Activated T-cell treated with anti-CD3 and anti-CD28 coated beads, Interleukin-2, amount 50 U/mL, for 24 hours (primary cell): ENCODE measurements at places on chromosomes 1 and 21.

- no peak overlapping the region for H3K27ac ChIP-seq
- DNase-seq = no peak
- peaks cover 50% of the 10 kb centered on the region for H3K27me3 ChIP-seq
- no peaks in the 10 kb centered on the region for H3K4me1 ChIP-seq
- H3K4me3 ChIP-seq = no peak overlapping the region
Observed at GRCh38 chr1:156413391-156414246, 44.6 kb downstream of the RHBG start.

GRCh38 chr1:11470912-11471311, 8.0 kb upstream of the DISP3 start:
- DNase-seq = no peak
- H3K36me3 ChIP-seq = no peaks in the 10 kb centered on the region
- H3K27ac ChIP-seq = no peak overlapping the region
- H3K4me3 ChIP-seq = no peak overlapping the region
- H3K27me3 ChIP-seq = peaks cover 13% of the 10 kb centered on the region

- no peak overlapping the region for H3K4me3 ChIP-seq
- no peak overlapping the region for H3K27ac ChIP-seq
- no peaks in the 10 kb centered on the region for H3K4me1 ChIP-seq
- peaks cover 22% of the 10 kb centered on the region for H3K36me3 ChIP-seq
- no peaks in the 10 kb centered on the region for H3K27me3 ChIP-seq
- no peak for DNase-seq
Observed at GRCh38 chr1:63486629-63487028, 36.4 kb downstream of the ITGB3BP start.

DNA sequence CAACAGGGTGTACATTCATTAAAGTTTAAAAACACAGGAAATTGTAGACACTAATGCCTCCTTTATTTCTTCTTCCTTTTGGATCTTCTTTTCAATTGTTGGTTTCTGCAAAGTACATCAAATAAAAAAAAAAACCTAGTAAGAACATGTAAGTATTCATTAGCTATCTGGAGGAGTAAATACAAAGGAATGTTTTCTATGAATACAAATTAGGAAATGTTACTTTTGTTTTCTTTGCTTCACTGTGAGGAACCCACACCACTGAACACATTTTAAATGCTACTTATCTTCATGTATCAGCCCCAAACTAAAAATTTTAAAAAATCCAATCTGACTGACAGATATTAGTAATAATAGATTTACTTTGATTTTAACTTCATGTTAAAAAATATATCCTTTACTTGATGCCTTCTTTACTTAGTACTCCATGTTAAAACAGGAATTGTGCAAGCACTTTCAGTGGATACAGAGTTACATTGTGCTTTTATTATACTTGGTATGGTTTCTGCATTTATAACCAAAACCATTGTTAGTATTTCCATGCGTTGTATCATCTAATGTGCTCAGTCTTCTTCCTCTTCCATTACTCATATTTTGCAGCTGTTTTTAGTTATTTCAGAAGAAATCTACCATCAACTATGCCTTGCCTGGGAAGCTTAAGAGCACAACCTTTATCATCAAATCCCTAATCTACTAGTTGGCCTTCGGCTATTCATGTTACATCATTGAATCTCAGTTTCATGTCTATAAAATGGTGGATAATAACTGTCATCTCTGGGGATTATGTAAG, 236.9 kb upstream of the DPYD start:
- H3K4me3 ChIP-seq = no peak overlapping the region
- H3K4me1 ChIP-seq = no peaks in the 10 kb centered on the region
- H3K36me3 ChIP-seq = no peaks in the 10 kb centered on the region
- no peaks in the 10 kb centered on the region for H3K27me3 ChIP-seq
- DNase-seq = no peak

DNA sequence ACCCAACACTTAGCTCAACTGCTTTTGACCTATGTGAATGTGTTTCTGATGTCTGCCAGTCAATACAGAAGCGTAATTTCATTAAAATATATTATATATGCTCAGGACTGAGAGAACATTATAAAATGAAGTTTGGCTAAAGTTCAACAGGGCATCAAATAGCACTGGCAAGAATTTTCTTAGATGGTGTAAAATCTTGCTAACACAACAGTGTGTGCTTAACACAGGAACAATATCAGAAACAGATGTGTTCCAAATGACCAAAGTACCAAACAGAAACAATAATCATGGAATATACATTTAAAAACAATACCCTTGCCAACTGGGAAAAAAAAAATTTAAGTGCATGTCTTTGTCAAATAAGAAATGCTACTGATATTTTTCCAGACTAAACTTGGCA, 10.4 kb upstream of the LHX8 start:
- no peaks in the 10 kb centered on the region for H3K36me3 ChIP-seq
- no peak for DNase-seq
- no peak overlapping the region for H3K27ac ChIP-seq
- H3K4me1 ChIP-seq = no peaks in the 10 kb centered on the region

DNA sequence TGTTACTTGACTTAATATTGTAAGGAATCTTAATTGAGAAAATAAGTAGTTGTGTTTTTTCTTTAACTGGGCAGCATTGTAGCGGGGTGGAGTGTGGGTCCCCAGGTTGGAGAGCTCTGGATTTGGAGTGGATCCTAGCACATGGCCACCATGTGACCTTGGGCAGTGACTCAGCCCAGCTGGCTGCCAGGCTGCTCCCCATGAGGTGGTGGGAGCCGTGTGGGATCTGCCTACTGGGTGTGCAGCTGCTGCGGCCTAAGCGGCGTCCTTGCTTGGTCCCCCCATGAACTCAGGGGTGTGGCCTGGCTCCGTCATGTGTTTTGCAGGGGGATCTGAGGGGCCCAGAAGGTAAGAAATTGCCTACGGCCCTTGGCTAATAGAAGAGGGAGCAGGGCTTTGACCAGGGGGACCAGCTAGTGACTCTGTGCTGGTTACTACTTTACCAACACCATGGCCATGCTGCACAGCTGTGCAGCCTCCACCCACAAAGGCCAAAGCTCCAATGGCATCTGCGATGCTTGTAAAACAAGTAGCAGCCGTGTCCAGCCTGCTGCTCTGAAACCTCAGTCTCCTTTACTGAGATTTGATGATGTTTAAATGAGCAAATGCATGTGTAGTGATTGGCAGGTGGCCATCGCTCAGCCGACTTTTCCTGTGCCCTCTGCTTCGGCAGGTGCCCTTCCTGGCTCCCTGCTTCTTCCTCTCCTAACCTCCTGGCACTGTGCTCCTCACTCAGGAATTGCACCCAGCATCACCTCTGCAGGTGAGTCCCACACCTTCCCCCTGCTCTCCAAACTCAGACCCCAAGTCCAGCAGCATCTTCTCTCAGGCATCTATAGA, 68.3 kb downstream of the ADARB1 start:
- no peaks in the 10 kb centered on the region for H3K27me3 ChIP-seq
- H3K27ac ChIP-seq = no peak overlapping the region
- H3K4me1 ChIP-seq = peaks cover 12% of the 10 kb centered on the region
- no peak overlapping the region for H3K4me3 ChIP-seq

DNA sequence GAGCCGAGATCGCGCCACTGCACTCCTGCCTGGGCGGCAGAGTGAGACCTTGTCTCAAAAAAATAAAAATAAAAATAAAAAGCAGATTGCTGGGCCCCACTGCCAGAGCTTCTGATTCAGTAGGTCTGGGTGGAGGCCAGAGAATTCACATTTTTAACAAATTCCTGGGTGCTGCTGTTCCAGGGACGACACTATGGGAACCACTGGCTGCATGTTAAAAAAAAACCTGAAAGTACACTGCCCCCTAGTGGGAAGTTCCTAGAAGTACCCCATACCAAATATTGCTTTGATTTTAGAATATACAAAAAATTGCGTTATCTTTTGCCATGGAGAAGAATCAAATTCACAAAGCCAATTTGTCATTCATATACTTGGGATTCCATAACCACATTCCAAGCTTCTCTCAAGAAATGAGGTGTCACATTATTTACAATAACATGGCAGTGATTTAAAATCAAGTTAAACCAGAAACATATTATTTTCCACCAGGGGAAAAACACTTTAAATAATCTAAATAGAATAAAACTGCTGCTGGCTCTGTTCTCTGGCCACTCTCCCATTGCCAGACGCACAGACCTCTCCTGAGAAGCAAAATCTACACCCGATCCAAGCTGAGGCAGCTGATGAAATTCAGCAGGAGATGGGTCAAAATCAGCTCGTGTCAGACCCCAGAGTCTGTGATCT, 27.4 kb downstream of the SYF2 start:
- DNase-seq = peak; percentile 39
- no peaks in the 10 kb centered on the region for H3K4me1 ChIP-seq
- H3K4me3 ChIP-seq = no peak overlapping the region
- no peaks in the 10 kb centered on the region for H3K36me3 ChIP-seq

DNA sequence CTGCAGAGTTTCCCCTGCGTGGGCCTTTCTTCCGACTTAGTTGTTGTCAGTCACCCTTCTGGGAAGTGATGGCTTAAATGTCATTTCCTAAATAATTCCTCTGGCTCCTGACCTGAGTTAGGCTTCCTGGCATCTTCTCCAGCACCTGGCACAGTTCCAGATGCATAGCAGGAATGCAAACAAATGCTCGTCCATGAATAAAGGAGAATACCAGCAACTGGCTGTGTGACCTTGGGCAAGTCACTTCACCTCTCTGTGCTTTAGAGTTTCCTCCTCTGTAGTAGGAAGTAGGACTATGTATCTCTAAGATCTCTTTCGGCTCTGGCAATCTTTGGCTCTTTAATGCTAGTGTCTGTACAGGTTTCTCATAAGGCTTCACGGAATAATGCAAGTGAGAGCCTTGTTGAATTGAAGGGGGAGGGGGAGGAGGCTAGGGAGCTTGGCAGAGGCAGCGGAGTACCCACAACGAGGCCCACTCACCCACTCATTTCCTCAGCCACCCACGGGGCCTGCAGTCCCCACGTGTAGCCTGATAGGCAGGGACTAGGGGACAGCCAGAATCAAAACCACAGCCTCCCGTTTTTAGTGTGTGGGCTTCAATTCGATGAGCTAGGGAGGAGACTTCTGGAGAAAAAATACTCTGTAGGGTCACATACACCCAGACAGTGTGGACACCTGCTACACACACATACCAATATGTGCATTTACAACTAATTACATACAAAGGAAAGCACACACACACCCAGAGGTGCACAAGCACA, 48.1 kb downstream of the TENT5C start:
- H3K4me3 ChIP-seq = peak overlapping the region; percentile 53
- H3K36me3 ChIP-seq = no peaks in the 10 kb centered on the region
- peak overlapping the region; percentile 68 for H3K27ac ChIP-seq
- peaks cover 75% of the 10 kb centered on the region for H3K4me1 ChIP-seq

GRCh38 chr1:33119532-33120217, 38.7 kb downstream of the AZIN2 start:
- no peak overlapping the region for H3K27ac ChIP-seq
- no peaks in the 10 kb centered on the region for H3K4me1 ChIP-seq
- no peak for DNase-seq

DNA sequence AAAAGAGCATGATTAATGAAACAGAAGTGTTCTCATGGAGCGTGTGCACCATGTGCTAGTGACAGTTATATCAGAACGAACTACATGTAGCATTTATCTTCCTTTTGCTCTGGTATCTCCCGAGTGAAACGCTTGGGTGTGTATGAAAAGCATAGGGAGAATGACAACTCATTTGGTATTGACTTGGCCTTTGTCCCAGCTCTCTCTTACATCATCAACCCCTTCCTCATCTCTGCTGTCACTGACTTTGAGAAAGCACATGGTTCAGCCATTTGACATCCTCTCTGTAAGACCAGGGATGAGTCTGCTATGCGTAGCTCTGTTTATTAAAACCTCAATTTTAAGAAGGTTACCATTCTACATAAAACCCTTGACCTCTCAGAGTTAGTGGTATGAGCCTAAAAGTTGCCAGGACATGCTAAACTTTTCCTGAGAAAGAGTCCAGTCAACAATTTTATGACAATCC, 201.0 kb downstream of the NRIP1 start:
- no peak overlapping the region for H3K4me3 ChIP-seq
- H3K36me3 ChIP-seq = no peaks in the 10 kb centered on the region
- no peak for DNase-seq
- H3K4me1 ChIP-seq = peaks cover 6% of the 10 kb centered on the region

- H3K4me1 ChIP-seq = peaks cover 86% of the 10 kb centered on the region
- no peak for DNase-seq
- H3K27me3 ChIP-seq = no peaks in the 10 kb centered on the region
- H3K27ac ChIP-seq = peak overlapping the region; percentile 23
- peak overlapping the region; percentile 1 for H3K4me3 ChIP-seq
Observed at GRCh38 chr1:207820568-207821463, 69.0 kb downstream of the CD46 start.

- DNase-seq = no peak
- H3K27me3 ChIP-seq = no peaks in the 10 kb centered on the region
- H3K4me3 ChIP-seq = no peak overlapping the region
- no peaks in the 10 kb centered on the region for H3K36me3 ChIP-seq
- H3K27ac ChIP-seq = no peak overlapping the region
Observed at GRCh38 chr1:9374748-9375341, 82.2 kb downstream of the SPSB1 start.

- no peaks in the 10 kb centered on the region for H3K36me3 ChIP-seq
- H3K27ac ChIP-seq = no peak overlapping the region
- no peaks in the 10 kb centered on the region for H3K4me1 ChIP-seq
- peaks cover 54% of the 10 kb centered on the region for H3K27me3 ChIP-seq
- no peak overlapping the region for H3K4me3 ChIP-seq
Observed at GRCh38 chr1:22611530-22611947, 24.9 kb upstream of the C1QA start.

DNA sequence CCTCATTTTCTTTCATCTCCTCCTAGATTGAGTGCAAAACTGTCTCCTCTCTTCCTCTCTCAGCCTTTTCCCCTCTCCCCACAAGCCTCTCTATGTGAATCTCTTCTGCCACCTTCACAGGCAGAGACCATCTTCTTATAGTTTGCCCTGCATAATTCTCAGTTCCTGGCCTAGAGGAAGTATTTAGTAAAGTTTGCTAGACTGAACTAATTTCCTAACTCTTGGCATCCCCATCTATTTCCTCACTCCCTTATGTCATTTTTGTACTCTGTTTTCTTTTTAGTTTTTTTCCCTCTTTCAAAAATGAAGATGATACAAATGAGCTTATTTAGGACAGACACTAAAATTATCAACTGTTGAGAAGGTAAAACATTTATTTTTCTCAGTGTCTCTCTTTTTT, 66.0 kb downstream of the XCL2 start:
- H3K4me1 ChIP-seq = peaks cover 33% of the 10 kb centered on the region
- no peak overlapping the region for H3K27ac ChIP-seq
- H3K4me3 ChIP-seq = no peak overlapping the region
- H3K27me3 ChIP-seq = no peaks in the 10 kb centered on the region
- no peak for DNase-seq

GRCh38 chr1:226002667-226003501, 3.7 kb upstream of the SDE2 start:
- no peaks in the 10 kb centered on the region for H3K27me3 ChIP-seq
- DNase-seq = peak; percentile 45
- peaks cover 51% of the 10 kb centered on the region for H3K4me1 ChIP-seq

- H3K4me3 ChIP-seq = no peak overlapping the region
- DNase-seq = no peak
- peaks cover 11% of the 10 kb centered on the region for H3K27me3 ChIP-seq
- H3K36me3 ChIP-seq = no peaks in the 10 kb centered on the region
- H3K4me1 ChIP-seq = no peaks in the 10 kb centered on the region
Observed at GRCh38 chr1:184017306-184017705, 20.2 kb downstream of the COLGALT2 start.

- no peak for DNase-seq
- H3K27me3 ChIP-seq = no peaks in the 10 kb centered on the region
- no peaks in the 10 kb centered on the region for H3K4me1 ChIP-seq
- no peak overlapping the region for H3K4me3 ChIP-seq
- no peak overlapping the region for H3K27ac ChIP-seq
Observed at GRCh38 chr1:156942176-156942575, 21.7 kb downstream of the LRRC71 start.

- H3K36me3 ChIP-seq = no peaks in the 10 kb centered on the region
- peaks cover 7% of the 10 kb centered on the region for H3K27me3 ChIP-seq
- no peak overlapping the region for H3K4me3 ChIP-seq
- H3K27ac ChIP-seq = no peak overlapping the region
Observed at GRCh38 chr1:3194760-3195479, 125.9 kb downstream of the PRDM16 start.
